ENCODE measurements at places on chromosomes 2 and 18.
A peak's percentile ranks its signal among the peaks of the same experiment; 100 is the strongest.

- no peak for DNase-seq
Measured at GRCh38 chr18:5444847-5445246, 99.0 kb downstream of the EPB41L3 start.

DNA sequence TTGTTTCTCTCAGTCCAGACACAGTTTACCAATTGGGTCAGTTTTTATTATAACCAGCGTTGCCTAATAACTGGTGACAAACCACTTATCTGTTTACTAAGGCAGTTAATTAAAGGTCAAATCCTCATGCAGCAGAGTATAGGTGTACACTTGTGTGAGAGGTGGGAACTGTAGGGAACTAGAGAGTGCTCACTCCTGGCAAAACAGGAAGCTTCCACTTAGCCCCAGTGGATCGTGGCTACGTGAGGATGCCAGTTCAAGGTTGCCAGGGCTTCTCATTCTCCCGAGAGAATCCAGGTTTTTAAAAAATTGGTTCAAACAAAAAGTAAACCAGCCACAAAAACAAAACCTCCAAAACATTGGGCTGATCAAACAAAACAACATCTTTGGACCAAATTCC, 8.1 kb downstream of the CYBRD1 start:
- DNase-seq = no peak

DNA sequence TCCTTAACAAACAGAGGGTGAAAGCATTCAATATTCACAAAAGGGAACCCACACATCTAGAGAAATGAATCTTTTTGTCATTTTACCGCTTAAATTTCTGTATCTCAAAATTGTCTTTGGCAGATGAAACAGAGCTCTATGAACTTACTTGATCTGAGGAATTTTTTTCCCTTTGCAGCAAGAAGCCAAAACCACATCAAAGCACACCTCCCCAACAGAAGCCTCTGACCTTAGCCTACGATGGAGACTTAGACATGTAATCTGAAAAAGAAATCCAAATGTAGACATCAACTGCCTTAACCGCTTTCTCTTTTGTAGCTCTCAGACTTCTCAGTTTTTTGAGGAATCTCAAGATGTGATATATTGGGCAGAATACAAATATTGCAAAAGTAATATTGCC, 287.9 kb upstream of the HNMT start:
- DNase-seq = no peak

GRCh38 chr18:79259218-79259617, 136.5 kb upstream of the NFATC1 start:
- DNase-seq = no peak

DNA sequence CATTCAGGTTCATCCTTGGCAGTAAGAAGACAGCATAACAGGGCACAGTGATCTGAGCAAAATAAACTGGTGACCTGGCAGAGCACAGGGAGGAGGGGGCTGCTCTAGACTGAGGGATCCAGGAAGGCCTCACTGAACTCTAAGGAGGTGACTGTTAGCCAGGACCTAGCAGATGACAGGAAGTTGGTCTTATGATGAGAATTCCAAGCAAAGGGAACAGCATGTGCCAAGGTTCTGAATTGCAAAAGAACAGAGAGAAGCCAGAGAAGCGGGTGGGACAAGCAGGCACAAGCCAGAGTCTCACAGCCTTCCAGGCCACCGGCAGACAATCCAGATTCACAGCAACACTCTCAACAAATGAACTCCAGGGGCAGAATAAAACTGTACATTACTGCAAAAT, 152.7 kb upstream of the PTPRM start:
- peak; percentile 44 for DNase-seq

DNA sequence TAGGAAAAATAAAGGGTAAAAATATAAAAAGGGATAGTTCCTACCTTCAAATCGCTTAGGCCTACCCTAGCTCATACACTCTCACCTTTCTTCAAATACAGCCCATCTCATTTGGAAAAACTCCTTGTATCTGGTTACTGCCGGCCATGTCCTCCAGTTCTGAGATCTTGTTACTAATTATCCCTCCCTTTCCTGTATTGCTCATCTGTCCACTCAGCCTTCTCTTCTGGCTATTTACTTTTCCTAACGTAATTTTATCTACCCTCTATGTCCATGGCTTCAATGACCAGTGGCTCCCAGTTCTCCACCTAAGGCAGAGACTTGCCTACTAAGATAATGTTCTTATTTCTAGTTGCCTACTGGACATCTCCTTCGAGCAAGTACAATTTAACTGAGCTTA, 342.9 kb upstream of the ACVR2A start:
- no peak for DNase-seq

- peak; percentile 64 for DNase-seq
Measured at GRCh38 chr2:201839727-201840126, 33.4 kb downstream of the CDK15 start.

DNA sequence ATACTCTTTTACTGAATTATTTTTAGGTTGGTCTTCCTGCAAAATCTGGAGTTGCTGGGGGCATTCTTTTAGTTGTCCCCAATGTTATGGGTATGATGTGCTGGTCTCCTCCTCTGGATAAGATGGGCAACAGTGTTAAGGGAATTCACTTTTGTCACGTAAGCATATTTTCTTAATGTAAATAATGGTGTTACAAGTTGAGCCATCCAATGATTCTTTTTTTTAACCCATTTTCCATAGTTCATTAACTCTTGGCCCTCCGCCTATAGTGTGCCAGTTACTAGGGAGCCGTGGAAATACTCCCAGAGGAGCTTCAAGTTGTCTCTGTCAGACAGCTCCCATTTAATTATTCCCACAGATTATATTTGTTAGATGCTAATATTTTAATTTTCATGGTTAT, 49.8 kb downstream of the GLS start:
- DNase-seq = no peak

DNA sequence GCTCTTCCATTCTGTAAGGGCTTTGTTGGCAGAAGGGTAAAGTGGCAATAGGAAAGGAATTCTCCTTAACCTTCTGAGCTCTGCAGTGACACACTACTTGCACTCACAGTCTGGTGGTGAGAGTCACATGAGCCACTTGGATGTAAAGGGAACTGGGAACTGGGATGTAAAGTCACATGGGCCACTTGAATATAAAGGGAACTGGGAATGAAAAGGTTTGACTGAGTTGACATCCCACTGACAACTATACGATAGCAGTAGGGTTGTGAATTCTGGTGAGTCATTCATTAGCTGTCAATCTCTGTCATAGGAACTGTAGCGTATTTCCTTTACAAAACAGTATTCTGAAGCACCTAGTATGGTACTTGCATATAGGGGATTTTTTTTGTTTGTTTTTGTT, 5.5 kb downstream of the RPE start:
- DNase-seq = no peak

DNA sequence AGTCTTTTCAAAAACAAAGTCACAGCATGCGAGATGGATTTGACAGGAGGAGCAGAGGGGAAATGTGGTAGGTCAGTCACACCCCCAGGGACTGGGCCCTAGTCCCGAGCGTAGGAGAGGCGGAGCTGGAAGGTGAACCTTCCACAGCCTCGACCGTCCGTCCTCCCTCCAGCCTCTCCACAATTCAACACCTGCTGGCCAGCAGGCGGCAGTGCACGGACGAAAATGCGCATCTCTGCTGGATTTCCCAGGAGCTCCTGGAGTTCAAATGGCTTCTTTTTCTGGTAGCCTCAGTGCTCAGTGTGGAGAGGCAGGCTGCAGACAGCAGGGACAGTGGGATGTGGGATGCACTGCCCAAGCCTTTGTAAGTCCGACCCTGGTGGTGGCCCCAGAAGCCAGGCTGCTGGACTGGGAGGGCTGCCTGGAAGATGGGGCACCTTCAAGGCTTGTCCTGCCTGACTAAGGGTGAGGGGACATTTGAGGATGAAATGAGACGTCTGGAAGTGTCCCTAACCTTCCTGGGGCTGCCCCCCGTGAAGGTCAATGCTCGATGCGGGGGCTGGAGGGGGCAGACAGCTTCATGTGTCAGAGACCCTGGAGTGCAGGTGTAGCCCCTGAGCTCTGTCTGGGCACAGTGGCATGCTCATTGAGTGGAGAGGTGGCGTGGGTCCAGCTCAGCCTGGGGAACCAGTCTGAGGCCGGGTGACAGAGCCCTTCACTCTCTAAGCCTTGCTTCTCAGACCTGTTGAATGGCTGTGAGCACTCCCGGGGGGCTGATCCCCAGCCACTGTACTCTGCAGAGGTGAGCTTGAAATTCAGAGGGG, 189.5 kb downstream of the TFCP2L1 start:
- peak; percentile 85 for DNase-seq

- DNase-seq = no peak
Measured at GRCh38 chr18:79974025-79974654, 9.7 kb downstream of the HSBP1L1 start.

- DNase-seq = no peak
Measured at GRCh38 chr2:145028101-145028920, 508.4 kb upstream of the ZEB2 start.

DNA sequence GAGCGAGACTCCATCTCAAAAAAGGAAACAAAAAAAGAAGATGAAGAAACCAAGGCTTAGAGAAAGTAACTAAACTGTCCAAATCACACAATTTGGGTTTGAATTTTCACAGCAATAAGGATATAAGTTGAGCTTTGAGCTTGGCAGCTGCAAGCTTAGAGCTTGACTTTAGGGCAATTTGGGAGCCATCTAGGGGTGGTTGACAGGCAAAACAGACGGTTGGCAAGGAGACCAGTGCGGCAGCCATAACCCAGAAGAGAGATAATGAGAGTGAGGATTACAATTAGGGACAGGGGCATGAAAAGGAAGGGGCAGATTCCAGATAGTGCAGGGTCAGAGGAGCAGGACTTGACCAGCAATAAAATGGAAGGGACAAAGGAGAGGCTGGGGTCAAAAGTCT, 382.2 kb upstream of the HNRNPA3 start:
- DNase-seq = no peak

DNA sequence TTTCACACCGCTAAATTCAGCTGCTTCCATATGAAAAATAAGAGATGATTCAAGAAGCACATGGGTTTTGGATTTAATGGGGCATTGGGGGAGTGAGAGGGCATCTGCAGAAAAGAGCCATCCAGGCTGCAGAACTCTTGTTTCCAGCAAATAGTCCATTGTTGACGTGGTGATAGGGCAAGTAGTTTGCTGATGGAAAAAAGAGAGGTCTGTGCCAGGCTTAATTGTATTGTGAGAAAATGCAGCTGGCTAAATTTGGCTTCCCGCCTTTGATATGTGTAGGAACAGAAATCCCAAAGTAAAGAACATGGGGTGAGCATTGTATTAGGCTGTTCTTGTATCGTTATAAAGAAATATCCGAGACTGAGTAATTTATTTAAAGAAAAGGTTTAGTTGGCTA, 199.5 kb downstream of the SETBP1 start:
- no peak for DNase-seq

- no peak for DNase-seq
Measured at GRCh38 chr18:23887493-23887892, 127.1 kb upstream of the TTC39C start.

- no peak for DNase-seq
Measured at GRCh38 chr18:6595666-6596065, 133.8 kb upstream of the ARHGAP28 start.

DNA sequence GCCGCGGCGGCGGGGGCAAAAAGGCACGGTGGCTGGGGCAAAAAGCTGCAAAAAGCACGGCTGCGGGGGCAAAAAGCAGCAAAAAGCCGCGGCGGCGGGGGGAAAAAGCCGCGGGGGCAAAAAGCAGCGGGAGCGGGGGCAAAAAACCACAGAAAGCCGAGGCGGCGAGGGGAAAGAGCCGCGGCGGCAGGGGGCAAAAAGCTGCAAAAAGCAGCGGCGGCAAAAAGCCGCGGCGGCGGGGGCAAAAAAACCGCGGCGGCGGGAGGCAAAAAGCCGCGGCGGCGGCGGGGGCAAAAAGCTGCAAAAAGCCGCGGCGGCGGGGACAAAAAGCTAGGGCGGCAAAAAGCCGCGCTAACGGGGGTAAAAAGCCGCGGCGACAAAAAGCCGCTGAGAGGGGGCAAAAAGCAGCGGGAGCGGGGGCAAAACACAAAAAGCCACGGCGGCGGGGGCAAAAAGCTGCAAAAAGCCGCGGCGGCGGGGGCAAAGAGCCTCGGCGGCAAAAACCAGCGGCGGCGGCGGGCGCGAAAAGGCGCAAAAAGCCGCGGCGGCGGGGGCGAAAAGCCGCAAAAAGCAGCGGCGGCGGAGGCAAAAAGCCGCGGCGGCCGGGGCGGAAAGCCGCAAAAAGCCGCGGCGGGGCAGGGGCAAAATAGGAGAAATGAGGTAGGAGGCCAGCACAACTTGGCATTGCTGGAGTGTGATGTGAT, 123.4 kb downstream of the ANKRD30BL start:
- peak; percentile 4 for DNase-seq

DNA sequence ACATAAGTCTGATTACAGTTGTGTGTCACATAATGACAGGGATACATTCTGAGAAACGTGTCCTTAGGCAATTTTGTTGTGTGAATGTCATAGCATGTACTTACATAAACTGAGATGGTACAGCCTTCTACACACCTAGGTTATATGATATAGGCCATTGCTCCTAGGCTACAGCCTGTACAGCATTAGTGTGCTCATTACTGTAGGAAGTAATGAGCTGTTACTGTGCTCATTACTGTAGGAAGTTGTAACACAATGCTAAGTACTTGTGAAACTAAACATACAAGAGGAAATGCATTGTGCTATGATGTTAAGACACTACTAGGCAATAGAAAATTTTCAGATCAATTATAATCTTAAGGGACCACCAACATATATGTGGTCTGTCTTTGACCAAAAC, 72.8 kb downstream of the UPP2 start:
- DNase-seq = no peak
